ENCODE measurements at places on chromosomes 6 and 20.

DNA sequence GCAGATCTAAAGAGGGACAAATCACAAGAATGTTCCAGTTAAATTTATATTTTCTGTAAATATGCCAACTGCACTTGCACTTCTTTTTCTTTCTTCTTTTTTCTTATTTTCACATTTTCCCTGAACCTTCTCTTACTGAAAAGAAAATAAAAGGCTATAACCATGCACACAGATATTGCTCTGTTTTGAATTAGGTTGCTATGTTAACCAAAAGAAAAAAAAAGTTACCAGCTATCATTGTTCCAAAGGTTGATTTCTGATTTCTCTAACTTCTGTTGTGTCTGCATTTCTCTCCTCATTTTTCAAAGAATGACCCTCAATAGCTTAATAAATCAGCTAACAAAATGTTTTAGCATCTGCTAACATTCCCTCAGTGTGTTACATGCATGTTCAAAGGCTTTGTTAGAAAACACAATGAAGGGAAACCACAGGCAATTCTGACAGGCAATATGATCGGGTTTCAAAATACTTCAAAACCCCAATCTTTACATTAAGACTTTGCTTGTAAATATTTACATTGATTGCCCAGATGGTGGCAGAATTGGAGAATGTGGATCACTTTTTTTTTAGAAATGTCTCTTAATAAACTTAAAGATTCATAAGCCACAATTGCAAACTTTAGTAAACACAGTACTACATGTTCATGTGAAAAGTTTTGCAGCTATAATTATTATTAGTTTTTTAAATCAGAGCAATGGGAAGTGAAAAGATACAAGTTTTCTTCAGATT is 928.3 kb upstream of the FLRT3 start:
- no peak for DNase-seq

- DNase-seq: peak; percentile 56
Observed at GRCh38 chr20:32447136-32448027, 89.3 kb downstream of the ASXL1 start.

DNA sequence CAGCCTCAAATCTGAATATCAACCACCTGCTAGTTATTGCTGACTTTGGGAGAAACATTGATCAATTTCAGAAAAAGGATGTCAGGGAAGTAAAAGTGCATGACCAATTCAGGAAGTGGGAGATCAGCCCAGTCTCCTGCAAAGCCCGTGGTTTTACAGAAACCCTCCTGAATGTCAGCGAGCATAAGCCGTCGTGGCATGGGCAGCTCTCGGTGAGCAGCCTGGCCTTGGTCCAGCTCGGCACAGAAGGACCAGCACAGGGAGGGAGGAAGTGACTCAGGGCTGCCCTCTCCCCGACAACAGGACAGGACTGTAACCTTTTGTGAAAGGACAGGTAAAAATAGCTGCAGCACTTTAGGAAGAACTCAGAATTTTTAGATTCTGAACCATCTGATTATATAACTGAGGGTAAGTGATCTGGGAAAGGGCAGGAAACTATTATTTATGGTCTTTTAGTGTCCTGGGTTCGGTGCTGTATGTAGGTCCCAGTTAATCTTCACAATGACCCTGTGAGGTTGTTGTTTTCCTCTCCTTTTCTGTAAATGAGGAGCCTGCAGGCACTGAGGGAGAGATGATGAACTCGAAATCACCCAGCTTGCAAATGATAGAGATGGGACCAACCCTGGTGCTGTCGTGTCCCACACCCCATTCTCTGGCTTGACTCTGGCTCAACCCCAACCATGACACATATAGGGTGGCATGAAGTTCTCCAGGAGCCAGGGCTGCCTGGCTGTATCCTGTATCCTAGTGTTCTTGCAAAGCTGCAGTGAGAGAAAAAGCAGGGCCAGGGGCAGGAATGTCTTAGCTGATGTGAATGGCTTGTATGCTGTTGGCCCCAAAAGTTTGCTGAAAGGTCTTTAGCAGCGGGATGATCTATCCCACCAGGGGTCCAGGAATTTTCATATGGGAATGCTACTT is 37.6 kb downstream of the NRN1 start:
- DNase-seq: peak; percentile 87

DNA sequence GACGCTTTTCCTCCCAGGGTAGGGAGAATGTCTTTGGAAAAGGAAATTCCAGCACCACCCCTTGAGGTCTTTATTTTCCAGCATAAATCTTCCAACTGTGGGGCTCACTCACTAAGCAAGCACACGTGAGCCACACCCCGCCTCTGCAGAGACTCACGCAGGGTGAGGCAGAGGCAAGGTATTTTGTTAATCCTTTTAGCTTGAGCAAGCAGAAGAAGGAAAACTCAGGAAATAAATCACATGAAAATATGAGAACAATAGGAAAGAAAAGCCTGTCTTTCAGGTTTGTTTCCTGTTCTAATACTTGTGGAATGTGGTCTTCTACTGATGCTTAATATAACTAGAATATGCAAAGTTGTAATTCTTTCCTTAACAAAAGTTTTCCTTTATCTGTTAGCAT is 4.1 kb upstream of the PHACTR2 start:
- peak; percentile 58 for DNase-seq

GRCh38 chr20:42474646-42475045 is 715.1 kb downstream of the PTPRT start:
- no peak for DNase-seq

DNA sequence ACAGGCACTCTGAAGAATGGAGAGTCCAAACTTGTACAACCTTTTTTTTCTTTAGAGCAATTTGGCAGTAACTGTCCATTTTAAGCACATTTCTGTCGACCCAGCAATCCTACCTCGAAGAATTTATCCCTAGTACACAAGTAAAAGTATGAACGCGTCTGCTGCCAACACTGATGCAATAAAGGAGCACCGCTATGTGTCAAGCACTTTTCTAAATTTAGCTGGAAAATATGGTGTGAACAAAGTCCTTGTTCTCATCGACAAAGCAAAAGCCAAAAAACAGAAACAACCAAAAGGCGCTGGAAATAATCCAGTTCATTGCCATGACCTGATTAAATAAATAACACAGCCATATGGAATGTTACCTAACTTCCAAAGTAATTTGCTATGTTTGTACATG is 1.1 kb downstream of the DPM1 start:
- no peak for DNase-seq

DNA sequence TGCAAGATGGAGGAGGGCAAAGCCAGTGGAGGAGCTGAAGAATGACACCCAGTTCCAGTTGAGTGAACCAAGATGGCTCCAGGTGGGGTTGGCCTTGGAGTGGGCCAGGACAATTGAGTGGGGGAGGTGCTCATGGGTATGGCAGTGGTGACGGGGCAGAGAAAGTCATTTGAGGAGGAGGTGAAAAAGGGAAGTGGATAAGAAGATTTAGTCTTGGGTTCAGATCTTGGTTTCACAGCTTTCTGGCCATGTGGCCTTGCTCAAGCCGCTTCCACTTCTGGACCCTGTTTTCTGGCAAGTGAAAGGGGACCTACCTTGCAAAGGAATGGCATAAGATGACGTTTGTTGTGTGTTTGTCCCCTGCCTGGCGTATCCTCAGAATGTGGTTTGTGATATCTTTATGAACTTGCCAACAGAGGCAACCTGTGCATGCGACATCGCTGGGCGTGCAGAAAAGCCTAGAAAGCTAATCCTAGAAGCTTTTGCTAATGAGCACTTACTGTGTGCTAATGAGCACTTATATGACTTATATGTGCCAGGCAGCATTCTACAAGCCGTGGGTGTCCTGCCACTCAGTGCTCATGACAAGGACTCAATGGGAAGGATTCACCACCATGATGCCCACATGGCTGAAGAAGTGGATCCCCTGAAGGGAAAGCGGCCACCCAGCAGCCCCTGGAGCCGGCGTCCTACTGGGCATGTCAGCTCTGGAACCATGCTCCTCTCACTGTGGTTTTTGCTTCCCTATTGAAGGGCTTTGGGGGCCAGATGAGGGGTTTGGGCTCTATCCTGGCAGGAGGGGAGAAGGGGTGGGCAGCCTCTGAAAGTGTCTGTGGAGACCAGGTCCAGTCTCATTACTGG is 23.6 kb upstream of the STX16 start:
- no peak for DNase-seq

DNA sequence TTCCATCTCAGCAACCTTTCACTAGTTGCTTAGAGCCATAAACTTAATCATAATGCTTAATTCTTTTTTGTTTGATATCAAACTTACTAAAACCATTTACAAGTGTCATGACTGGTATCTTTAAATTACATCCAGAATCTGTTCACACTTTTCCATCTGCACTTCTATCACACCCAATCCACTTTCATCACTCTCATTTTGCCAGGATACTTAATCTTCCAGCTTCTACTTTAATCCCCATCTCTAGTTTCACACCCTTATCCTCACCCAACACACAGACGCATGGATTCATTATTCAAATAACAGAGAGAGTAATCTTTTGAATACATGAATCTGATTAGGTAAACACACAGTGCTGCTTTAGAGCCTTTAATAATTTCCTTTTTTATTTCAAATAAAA is 828.4 kb downstream of the HACE1 start:
- DNase-seq: no peak

- DNase-seq: peak; percentile 34
Observed at GRCh38 chr20:32510601-32511357, 74.4 kb downstream of the NOL4L start.

DNA sequence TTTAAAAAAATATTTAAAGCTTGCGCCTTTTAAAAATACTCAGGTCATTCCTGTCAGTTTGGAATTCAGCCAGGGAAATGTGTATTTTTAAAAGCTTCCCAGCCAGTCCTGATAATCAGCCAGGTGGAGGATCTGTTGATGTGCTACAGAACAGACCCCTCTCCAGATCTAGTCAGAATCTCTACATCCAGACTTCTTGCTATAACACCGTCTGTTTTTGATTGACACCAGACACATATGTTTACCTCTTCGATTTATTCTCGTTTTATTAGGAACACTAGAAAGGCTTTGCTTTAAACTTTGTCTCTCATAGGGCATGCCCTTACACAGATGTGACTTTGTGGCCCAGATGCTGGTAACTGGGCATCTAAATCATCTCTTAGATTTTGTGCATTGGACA is 11.7 kb downstream of the PARD6B start:
- DNase-seq: no peak

DNA sequence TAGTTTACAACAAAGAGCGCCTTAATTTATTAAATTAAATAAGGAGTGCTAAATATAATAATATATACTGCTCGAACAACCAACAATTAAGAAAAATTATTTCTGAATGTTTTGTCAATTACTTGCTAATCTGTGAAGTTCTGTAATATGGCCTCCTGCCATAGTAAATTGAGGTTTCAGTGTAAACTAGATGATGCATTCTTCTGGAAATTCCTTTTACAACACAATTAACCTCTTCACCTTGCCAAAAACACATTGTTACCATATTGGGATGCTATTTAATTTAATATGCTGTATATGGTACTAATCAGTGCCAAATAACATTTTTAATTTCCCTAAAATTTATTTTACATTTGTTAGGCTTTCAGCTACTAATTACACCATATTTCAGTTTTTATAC is 808.4 kb upstream of the CITED2 start:
- no peak for DNase-seq

GRCh38 chr20:4780245-4780644 is 58.5 kb downstream of the PRND start:
- DNase-seq: no peak

DNA sequence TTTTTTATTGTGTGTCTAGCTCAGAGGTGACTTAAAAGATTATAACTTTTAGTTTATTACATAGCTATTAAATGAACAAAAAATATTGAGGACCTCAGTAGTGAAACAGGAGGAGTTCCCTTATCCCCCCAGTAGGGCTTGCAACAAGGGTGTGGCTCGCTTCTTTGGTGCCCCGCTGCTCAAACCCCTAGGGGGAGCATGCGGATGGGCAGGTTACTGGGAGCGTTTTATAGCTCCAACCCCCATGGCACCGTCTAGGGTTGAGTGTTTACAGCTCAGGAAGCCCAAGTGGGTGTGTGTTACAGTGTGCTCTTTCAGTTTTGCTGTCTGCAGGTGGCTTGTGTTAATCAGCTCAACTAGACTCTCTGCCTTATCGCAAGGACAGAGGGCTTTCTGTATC is 1513.7 kb downstream of the GRIK2 start:
- DNase-seq: no peak

DNA sequence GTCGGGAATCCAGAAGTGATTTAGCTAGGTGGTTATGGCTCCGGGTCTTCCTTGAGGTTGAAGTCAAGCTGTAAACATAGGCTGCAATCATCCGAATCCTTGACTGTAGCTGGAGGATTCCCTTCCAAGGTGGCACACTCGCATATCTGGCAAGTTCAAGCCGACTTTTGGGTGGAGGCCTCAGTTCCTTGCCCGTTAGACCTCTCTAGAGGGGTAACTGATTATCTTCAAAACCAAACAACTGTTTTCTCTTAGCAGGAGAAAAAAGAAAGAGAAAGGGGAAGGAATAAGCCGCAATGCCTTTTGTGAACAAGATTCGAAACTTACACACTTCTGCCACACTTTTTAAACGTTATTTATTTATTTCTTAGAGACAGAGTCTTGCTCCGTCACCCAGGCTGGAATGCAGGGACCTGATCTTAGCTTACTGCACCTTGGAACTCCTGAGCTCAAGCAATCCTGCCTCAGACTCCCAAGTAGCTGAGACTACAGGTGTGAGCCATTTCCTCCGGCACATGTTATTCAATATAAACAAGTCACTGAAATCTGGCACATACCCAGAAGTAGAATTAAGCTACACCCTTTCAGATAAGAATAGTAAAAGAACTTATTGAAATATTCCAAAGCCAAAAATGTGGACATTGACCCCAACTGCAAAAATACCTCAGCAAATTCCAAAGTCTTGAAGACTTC is 76.3 kb downstream of the HFE start:
- DNase-seq: no peak

GRCh38 chr20:25223179-25223661 is 24.7 kb upstream of the PYGB start:
- no peak for DNase-seq

DNA sequence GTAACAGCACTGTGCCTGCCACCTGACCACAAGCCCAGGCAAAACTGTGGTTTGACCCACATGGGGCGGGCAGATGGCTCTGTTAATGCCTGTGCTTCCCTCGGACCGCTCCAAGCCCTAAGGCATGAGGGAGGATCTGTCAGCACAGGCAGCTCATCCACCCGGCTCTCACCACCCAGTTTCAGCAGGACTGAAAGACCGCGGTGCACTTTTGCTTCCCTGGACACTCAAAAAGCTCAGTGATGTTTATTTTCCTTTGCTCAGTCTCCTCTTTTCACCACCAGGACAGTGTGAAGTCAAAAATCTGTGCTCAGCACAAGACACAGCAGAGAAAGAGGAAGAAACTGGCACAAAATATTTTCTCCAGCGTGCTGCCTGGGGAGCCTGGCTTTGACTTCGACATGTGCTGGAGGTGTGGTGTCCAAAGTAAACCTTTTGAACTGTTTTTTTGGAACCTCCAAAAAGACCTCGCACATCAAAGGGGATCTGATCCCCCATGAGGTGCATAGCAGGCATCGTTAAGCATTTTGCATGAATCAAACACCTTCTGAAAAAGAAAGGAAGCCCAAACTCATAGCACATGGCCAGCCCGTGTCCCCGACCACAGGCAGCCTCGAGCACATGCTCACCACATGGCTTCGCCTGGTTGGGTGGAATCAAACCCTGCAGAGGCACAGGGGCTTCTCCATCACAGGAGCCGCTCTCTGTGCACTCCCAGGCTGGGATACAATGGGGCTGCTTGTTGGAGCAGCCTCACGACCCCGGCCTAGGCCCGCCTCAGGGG is 441.7 kb upstream of the JARID2 start:
- no peak for DNase-seq

- no peak for DNase-seq
Observed at GRCh38 chr6:53892707-53893106, 97.9 kb downstream of the LRRC1 start.

GRCh38 chr6:33632558-33633039 is 11.5 kb downstream of the ITPR3 start:
- DNase-seq: peak; percentile 36

- DNase-seq: no peak
Observed at GRCh38 chr6:38193481-38194281, 374.2 kb downstream of the ZFAND3 start.
